T-helper 1 cell (primary cell): ENCODE measurements at places on chromosomes 2 and 18.

DNA sequence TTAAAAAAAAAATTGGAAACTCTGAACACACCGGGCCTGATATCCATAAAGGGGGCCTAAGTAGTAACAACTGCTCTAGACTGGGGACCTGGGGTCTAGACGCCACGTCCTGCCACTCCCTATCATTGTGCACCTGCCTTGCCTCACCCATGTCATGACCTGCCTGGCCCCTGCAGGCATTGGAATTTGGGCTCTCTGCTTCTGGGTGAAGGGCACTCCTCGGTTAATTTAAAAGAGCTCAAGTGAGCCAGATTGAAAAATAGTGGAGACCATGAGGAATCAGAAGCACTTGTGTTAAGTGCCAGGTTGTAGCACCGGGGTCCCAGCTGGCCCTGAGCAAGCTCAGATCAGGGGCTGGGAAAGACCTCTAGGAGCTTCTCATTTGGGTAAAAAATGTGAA lies 48.1 kb downstream of the SLC4A1AP start:
- no peak for DNase-seq

DNA sequence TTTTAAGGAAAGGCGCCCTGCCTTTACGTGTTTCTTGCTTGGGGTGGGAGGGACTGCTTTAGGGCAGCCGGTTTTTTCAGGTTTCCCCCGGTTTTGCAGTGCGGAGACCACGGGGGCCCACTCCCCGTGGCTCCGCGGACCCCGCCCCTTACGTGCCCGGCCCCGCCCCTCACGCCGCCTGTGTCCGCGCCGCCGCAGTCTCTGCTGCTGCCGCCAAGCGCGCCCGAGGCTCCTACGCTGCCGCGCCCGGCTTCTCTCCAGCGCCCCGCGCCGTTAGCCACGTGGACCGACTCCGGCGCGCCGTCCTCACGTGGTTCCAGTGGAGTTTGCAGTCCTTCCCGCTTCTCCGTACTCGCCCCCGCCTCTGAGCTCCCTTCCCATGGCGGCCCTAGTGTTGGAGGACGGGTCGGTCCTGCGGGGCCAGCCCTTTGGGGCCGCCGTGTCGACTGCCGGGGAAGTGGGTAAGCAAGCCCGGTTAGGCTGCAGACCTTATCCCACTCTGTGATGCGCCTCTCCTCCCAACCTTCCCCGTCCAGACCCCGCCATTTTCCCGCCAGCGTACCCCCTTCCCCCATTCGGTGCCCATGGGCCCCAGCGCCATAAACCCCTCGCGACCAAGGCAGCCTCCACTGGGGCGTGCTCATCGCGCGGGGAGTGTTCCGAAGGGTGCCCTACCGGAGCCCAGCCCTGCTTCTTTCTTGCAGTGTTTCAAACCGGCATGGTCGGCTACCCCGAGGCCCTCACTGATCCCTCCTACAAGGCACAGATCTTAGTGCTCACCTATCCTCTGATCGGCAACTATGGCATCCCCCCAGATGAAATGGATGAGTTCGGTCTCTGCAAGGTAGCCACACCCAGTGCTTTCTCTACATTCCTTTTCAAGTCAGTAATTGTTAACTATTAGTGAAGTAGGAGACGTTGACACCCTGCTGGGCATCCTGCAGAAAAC lies at the start of gene CAD:
TSS of gene CAD (plus strand) at position 197 of the 949 bp plus-strand sequence. CDS start at position 380, 183 bp downstream.
- peak; percentile 88 for DNase-seq

GRCh38 chr2:111049792-111050640 lies 70.7 kb upstream of the BCL2L11 start:
- DNase-seq, result no peak

- DNase-seq, result no peak
Measured at GRCh38 chr2:26488463-26489212, 10.7 kb upstream of the OTOF start.

GRCh38 chr2:106107509-106108131 lies 86.5 kb downstream of the UXS1 start:
- no peak for DNase-seq

- DNase-seq, result no peak
Measured at GRCh38 chr2:72780477-72780876, 45.4 kb downstream of the EXOC6B start.

DNA sequence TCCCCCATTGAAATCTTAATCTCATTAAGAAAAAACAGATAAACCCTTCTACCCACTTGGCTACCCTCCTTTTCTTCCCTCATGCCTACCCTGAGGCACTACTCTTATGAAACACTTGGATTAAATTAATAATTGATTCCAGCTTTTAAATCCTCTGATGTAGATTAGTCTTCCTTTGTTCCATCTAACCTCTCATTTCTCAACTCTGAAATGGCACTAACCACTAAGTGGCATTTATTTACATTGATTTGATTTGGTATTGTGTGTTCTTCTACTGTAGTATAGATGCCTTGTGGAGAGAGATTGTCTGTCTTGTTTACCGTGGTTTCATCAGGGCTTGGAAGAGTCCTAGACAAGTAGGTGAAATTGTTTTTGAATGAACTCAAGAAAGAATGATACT lies 26.7 kb downstream of the ITGA4 start:
- DNase-seq, result no peak

GRCh38 chr2:129929321-129930290 lies 49.9 kb upstream of the RAB6C start:
- DNase-seq, result no peak

- no peak for DNase-seq
Measured at GRCh38 chr2:11658208-11659114, 11.5 kb downstream of the NTSR2 start.

- DNase-seq, result no peak
Measured at GRCh38 chr18:72637299-72637698, 93.2 kb upstream of the CBLN2 start.

DNA sequence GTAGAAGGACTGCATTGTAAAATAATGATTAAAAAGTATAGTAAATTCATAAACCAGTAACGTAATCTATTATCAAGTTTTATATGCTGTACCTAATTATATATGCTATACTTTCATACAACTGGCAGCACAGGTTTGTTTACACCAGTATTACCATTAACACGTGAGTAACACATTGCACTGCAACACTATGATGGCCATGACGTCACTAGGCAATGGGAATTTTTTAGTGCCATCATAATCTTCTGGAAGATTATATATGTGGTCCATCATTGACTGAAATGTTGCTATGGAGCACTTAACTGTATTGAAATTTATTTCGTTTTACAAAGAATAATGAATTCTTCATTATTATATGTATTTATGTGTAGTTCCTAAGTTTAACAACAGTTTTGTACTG lies 45.9 kb downstream of the FAM171B start:
- no peak for DNase-seq

GRCh38 chr2:70823249-70823648 lies 2.9 kb upstream of the CLEC4F start:
- DNase-seq, result no peak

DNA sequence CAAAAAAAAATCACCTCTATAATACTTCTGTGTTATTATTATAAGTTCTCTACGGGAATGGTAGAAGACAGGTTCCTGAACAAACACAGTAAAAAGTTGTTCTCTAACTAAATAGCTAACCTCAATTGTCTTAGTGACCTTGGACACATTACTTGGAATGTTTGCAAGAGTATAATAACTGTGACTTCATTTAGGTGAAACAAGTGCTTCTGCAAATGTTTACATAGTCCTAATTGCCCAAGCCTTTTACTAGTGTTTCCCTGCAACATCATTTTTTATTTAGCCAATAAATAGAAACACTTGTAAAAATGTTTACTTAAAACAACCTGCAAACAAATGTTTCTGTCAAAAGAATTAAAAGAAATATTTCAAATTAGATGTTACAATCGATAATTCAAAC lies 9.9 kb downstream of the PLEKHM3 start:
- DNase-seq, result no peak

DNA sequence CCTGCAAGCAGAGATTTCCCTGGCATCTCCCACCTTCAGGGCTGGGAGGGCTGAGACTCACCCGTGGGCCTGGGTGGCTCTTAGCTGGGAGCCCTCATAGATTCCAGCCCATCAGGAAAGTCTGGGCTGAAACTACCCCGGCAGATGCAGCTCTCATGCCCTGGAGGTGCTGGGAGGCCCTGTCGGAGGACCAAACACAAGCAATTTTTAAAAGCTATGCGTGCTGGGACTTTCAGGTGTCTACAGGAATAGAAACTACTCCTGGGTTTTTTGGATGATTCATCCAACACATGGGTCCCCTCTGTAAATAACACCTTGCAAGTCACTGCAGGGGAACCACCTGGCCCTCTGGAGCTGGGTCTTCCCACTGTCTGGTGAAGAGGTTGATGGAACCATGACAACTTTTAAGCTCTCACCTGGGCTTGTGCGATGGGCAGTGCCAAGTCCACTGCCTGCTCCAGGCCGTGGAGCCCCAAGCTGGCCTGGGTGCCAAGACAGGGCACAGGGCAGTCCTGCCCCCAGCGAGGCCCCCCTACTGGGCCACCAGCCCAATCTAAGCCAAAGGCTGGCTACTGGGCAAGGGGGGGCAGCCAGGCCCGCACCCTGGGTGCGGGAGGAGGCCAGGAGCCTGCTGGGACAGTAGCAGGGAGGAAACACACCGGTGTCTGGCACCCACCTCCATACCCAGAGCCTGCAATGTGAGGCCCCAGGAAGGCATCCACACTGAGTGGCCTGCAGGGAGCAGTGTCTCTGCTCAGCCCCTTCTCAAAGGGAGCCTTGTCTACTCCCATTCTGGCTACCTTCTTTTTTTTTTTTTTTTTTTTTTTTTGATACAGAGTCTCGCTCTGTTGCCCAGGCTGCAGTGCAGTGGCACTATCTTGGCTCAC lies 1.1 kb upstream of the GPR55 start:
- DNase-seq, result no peak

DNA sequence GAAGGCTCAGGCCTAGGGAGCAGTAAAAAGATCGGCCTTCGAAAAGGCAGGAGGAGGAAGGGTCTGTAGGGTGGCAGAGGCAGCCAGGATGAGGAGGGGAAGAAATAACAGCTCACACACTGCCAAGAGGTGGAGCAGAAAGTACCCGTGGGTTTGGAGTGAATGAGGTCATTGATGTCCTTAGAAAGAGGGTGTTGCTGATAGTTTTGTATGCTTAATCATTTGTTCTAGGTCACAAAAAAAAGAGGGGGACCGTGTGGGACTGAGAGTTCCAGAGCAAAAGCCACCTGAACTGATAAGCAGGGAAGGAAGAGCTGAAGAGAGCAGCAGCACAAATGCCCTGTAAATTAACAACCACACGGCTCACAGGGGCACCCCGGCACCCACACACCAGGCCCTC lies 140.4 kb downstream of the FAM161A start:
- DNase-seq, result no peak

DNA sequence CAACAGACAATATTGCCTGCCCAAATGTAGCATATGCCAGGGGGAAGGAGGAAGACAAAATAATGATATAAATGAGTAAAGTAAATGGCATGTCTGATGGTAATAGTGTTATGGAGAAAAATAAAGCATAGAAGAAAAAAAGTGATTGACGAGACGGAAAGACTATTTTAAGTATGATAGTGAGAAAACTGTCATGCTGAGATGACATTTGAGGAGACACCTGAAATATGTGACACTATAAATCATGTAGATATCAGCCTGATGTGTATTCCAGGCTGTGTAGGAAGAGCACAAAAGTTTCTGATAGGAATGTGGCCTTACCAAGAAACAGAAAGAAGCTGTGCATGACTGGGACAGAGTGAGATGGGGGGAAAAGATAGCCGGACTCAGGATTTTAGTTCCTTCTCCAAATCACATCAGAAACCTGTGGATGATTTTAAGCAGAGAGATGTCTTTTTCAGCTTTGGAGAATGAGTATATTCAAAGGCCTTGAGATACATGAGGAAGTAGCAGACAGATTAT lies 387.3 kb upstream of the SYT4 start:
- DNase-seq, result no peak

DNA sequence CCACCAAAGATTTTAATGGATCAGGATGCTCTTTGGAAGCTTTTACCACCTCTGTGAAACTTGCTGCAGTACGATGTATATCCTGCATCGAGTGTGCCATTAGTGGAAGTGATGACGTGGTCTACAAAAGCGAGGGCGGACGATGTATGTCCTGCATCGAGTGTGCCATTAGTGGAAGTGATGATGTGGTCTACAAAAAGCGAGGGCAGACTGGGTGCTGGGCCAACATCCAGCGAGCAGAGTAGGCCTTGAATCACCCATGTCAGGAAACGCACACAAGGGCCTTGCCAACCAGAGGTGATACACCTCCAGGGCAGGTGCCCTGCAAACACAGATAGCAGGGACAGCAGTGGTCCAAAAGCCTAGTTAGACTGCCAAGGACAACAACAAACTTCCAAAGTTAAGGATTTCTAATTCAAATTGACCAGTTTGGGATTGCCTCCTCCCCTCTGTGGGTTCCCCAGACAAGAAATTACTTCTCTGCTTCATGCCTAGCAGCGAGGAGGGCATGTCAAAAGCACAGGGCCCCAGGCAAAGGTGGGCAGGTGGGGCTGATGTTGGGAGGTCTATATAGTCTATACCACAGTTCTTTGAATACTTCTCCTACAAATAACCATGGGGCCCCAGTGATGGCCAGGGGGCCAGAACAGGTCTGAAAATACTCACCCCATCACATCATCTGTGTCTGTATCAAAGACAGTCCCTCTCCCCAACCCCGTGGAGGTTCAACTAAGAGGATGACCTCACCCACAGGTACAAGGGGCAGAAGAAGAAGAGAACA lies 70.2 kb downstream of the ADD2 start:
- no peak for DNase-seq

DNA sequence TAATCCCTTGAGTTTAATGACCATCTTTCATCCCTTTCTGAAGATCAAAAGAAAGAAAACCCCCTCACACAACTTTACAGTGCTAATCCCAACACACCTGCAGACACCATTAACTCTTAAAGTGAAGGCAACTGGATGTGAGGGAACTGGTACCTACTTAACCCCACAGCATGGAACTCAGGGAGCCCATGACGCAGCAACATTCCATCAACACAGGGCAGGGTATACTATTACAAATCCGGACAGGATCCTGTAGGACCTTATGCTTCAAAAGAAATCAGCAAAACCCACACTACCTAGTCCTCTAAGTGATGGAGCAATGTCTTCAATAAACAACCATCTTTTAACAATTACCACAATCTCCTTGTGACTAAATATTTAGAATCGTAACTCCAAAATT lies 78.6 kb downstream of the FARSB start:
- no peak for DNase-seq

- DNase-seq, result no peak
Measured at GRCh38 chr2:175937216-175937615, 64.9 kb downstream of the LNPK start.

GRCh38 chr2:25375371-25375988 lies 33.8 kb upstream of the DNMT3A start:
- no peak for DNase-seq

DNA sequence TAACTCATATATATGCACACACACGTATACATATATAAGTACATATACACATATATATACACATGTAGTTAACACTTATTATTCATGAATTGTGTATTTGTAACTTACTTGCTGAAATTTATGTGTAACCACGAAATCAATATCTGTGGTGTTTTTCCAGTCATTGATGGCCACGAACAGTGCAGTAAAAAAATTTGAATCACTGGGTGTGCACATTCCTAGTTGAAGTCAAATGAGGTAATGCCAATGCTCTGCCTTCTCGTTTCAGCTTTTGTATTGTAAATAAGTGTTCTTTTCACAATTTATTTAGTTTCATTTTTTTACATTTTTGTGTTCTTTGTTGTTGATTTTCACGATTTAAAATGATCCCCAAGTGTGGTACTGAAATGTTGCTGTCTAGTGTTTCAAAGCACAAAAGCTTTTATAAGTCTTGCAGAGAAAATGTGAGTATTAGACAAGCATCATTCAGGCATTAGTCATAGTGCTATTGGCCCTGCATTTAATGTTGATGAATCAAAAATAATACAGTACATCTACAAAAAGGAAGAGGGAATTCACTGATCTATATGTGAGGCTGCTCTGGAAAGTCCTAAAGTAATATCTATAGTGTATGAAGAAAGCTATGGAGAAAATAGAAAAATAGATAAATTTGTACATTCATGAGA lies 419.0 kb downstream of the DSC3 start:
- DNase-seq, result no peak
